ENCODE measurements at places on chromosomes 16 and 17.
A peak's percentile ranks its signal among the peaks of the same experiment; 100 is the strongest.

DNA sequence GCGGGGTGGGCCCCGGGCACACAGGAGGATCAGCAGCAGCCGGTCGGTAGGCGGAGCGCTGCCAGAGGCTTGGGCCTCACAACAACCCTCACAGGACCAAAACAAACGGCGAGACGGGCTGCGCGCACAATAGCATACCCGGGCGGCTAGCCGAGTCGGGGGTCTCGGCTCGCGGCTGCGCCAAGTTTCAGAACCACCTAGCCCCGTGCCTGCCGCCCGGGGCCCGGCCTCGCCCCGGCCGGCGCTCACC lies 732 bp downstream of the ULK2 start:
- H3K27me3 ChIP-seq, result no peaks in the 10 kb centered on the region
- H3K27ac ChIP-seq, result no peak overlapping the region
- H3K4me3 ChIP-seq, result no peak overlapping the region
- no peaks in the 10 kb centered on the region for H3K4me1 ChIP-seq
- no peak for DNase-seq
- no peaks in the 10 kb centered on the region for H3K36me3 ChIP-seq

GRCh38 chr16:56749672-56750491 lies 20.0 kb downstream of the NUP93 start:
- DNase-seq, result no peak
- no peaks in the 10 kb centered on the region for H3K4me1 ChIP-seq
- no peak overlapping the region for H3K4me3 ChIP-seq
- H3K36me3 ChIP-seq, result peaks cover 71% of the 10 kb centered on the region
- H3K27ac ChIP-seq, result no peak overlapping the region

DNA sequence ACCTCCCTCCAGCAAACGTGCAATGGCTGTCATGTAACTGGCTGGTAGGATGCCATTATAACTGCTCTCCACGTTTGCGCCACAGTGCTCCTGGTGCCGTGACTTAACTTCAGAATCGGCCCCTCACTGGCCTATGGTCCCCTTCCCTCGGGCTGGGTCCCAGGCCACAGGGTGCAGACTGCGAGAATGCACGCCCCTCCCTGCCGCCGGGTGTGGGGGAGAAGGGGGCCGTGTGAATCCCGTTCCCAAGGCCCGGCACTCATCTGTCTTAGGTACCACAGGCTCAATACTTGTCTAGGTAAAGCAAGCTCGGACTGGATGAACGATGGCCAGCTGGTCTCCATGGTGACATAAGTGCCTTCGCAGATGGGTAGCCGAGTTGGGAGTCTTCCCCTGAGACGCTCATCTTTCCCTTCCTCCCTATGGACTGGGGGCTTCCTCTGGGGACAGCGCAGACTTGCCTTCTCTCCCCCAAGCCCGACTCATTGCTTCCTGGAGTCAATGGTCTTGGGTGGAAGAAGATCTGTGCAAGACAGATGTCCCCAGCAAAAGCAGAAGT lies 37.8 kb downstream of the TIMM22 start:
- H3K27ac ChIP-seq, result no peak overlapping the region
- H3K27me3 ChIP-seq, result no peaks in the 10 kb centered on the region
- no peaks in the 10 kb centered on the region for H3K4me1 ChIP-seq
- DNase-seq, result no peak
- no peak overlapping the region for H3K4me3 ChIP-seq
- H3K36me3 ChIP-seq, result no peaks in the 10 kb centered on the region

- H3K27ac ChIP-seq, result no peak overlapping the region
- no peaks in the 10 kb centered on the region for H3K27me3 ChIP-seq
- DNase-seq, result no peak
- peaks cover 48% of the 10 kb centered on the region for H3K36me3 ChIP-seq
- no peak overlapping the region for H3K4me3 ChIP-seq
Observed at GRCh38 chr16:67803894-67804293, 2.5 kb downstream of the RANBP10 start.

DNA sequence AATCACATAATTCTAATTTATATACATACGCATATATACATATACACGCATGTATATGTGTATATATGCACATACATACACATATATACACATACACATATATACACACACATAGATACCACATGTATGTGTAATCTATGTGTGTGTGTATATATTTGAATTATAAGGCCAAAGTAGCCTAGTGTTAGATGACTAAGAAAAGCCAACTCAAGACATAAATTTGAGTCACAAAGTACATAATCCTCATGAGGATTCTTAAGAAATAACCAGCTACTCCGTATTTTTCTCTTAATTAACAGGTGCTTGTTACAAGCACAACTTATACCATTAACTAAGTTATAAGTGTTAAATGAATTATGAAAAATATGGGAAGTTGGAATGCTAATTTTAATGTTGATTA lies 84.9 kb downstream of the CACNG1 start:
- no peak overlapping the region for H3K4me3 ChIP-seq
- no peak overlapping the region for H3K27ac ChIP-seq
- no peak for DNase-seq
- peaks cover 62% of the 10 kb centered on the region for H3K36me3 ChIP-seq
- no peaks in the 10 kb centered on the region for H3K4me1 ChIP-seq

- DNase-seq, result no peak
- H3K36me3 ChIP-seq, result no peaks in the 10 kb centered on the region
- H3K27me3 ChIP-seq, result no peaks in the 10 kb centered on the region
- no peak overlapping the region for H3K27ac ChIP-seq
Observed at GRCh38 chr17:78294776-78295175, 63.3 kb downstream of the TMEM235 start.

GRCh38 chr16:86090461-86091170 lies 191.7 kb downstream of the IRF8 start:
- no peaks in the 10 kb centered on the region for H3K27me3 ChIP-seq
- H3K4me3 ChIP-seq, result no peak overlapping the region
- no peaks in the 10 kb centered on the region for H3K36me3 ChIP-seq

- no peaks in the 10 kb centered on the region for H3K27me3 ChIP-seq
- H3K27ac ChIP-seq, result no peak overlapping the region
- H3K4me3 ChIP-seq, result no peak overlapping the region
- no peak for DNase-seq
- no peaks in the 10 kb centered on the region for H3K4me1 ChIP-seq
- H3K36me3 ChIP-seq, result no peaks in the 10 kb centered on the region
Observed at GRCh38 chr17:59501690-59502089, 63.7 kb upstream of the DHX40 start.

- no peak overlapping the region for H3K4me3 ChIP-seq
- H3K4me1 ChIP-seq, result no peaks in the 10 kb centered on the region
- no peak overlapping the region for H3K27ac ChIP-seq
- no peaks in the 10 kb centered on the region for H3K27me3 ChIP-seq
Observed at GRCh38 chr17:42814633-42815399, 9.3 kb downstream of the BECN1 start.

DNA sequence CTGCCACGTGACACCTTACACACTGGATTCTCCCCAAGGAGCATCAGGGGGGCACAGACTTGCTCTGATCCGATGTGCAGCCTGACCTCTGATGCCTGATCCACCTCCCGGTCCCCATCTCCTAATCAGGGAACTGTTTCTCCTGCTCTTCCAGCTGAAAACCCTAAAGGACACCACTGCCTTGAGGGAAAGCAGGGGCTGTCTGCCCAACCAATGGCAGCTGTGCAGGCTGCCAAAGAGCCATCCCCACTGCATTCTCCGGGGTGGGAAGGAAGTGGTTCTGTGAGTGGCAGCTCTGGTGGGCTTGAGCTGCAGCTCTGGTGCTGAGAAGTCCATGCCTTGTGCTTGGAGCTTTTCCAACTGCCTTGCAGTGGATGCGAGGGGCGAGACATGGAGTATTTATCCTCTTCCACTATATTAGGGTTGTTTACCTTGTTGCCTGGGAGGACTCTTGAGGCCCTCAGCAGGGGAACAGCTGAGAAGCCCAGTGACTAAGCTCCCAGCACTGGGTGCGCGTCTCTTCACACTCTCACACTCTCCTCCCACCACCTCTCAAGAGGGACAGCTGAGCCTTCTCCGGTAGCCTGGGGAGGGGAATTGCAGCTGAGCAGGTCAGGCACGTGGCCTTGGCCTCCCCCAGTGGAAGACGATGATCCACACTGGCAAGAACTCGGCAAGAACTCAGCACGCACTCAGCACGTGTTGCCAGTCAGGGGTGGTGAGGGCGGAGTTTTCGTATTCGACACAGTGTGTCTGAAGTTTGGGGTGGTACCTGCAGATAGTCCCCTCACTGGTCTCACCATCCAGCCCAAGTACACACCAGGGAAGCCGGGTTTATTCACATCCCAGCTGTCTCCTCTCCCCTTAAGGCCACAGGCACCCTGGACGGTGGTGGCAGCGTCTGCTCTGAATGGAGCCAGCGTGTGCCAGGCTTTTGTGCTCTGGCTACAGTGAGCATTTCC lies 21.1 kb upstream of the SPATA32 start:
- H3K27me3 ChIP-seq, result no peaks in the 10 kb centered on the region
- no peaks in the 10 kb centered on the region for H3K4me1 ChIP-seq
- H3K4me3 ChIP-seq, result no peak overlapping the region
- peaks cover 69% of the 10 kb centered on the region for H3K36me3 ChIP-seq
- no peak for DNase-seq
- peak overlapping the region; percentile 50 for H3K27ac ChIP-seq

GRCh38 chr16:359067-359763 lies 6.7 kb upstream of the AXIN1 start:
- no peaks in the 10 kb centered on the region for H3K36me3 ChIP-seq
- no peaks in the 10 kb centered on the region for H3K27me3 ChIP-seq
- peaks cover 8% of the 10 kb centered on the region for H3K4me1 ChIP-seq
- DNase-seq, result no peak
- H3K4me3 ChIP-seq, result no peak overlapping the region
- H3K27ac ChIP-seq, result no peak overlapping the region

- no peak overlapping the region for H3K4me3 ChIP-seq
- H3K4me1 ChIP-seq, result no peaks in the 10 kb centered on the region
- H3K27me3 ChIP-seq, result no peaks in the 10 kb centered on the region
- H3K27ac ChIP-seq, result no peak overlapping the region
Observed at GRCh38 chr17:61318684-61319098, 81.0 kb upstream of the TBX2 start.

- H3K27me3 ChIP-seq, result no peaks in the 10 kb centered on the region
- peaks cover 73% of the 10 kb centered on the region for H3K36me3 ChIP-seq
- no peak overlapping the region for H3K4me3 ChIP-seq
- peaks cover 45% of the 10 kb centered on the region for H3K4me1 ChIP-seq
- 0 out of 2 replicates have a peak overlapping the region, but pooled peaks have one; percentile 12 for H3K27ac ChIP-seq
Observed at GRCh38 chr17:74761419-74761818, 13.0 kb downstream of the NHERF1 start.

GRCh38 chr17:8697323-8697741 lies 47.3 kb downstream of the CCDC42 start:
- H3K36me3 ChIP-seq, result no peaks in the 10 kb centered on the region
- H3K27me3 ChIP-seq, result peaks cover 5% of the 10 kb centered on the region
- H3K4me3 ChIP-seq, result no peak overlapping the region
- no peak for DNase-seq

GRCh38 chr16:67199808-67200198 lies 872 bp downstream of the ELMO3 start:
- no peak for DNase-seq
- H3K27me3 ChIP-seq, result no peaks in the 10 kb centered on the region
- H3K4me1 ChIP-seq, result no peaks in the 10 kb centered on the region
- no peak overlapping the region for H3K4me3 ChIP-seq
- H3K36me3 ChIP-seq, result peaks cover 89% of the 10 kb centered on the region
- H3K27ac ChIP-seq, result no peak overlapping the region

DNA sequence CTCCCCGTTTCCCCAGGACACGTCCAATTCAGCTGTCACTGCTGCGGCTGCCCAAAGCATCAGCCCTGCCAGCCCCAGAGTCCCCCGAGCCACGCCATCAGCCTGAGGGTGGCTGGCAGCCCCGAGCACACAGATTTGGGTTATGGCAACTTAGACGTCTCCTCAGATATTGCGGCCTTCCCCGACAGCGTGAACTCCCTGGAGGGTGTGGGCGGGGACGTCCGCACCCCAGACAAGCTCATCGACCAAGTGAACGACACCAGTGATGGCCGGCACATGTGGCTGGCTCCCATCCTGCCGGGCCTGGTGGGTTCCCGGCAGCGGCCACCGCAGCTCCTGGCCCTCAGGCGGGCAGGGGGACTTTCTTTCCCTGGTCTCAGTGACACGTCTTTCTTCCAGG lies 224.8 kb downstream of the KATNIP start:
- no peak for DNase-seq
- no peaks in the 10 kb centered on the region for H3K4me1 ChIP-seq
- H3K36me3 ChIP-seq, result peaks cover 6% of the 10 kb centered on the region
- no peak overlapping the region for H3K27ac ChIP-seq
- no peak overlapping the region for H3K4me3 ChIP-seq
- H3K27me3 ChIP-seq, result no peaks in the 10 kb centered on the region

- no peaks in the 10 kb centered on the region for H3K4me1 ChIP-seq
- no peak overlapping the region for H3K4me3 ChIP-seq
- no peak overlapping the region for H3K27ac ChIP-seq
- H3K27me3 ChIP-seq, result peaks cover 6% of the 10 kb centered on the region
Observed at GRCh38 chr16:84888450-84888849, 68.7 kb downstream of the CRISPLD2 start.

DNA sequence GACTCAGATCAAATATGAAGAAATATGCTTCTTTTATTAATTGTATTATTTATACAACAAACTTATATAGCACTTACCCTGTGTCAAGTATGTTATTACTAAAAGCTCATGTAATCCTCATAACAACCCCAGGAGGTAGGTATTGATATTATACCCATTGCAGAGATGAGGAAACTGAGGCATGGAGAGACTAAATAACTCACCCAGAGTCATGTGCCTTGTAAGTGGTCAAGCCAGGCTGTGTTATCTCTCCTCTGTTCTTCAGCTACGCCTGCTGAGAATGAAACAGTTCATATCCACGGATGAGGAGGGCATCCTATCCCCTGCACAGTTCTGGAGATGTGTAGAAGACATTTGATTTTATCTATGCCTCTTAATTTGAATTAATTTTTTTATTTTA lies 78.1 kb downstream of the RBBP6 start:
- no peaks in the 10 kb centered on the region for H3K27me3 ChIP-seq
- DNase-seq, result no peak
- H3K27ac ChIP-seq, result no peak overlapping the region
- no peaks in the 10 kb centered on the region for H3K4me1 ChIP-seq
- no peak overlapping the region for H3K4me3 ChIP-seq

- no peaks in the 10 kb centered on the region for H3K27me3 ChIP-seq
- no peak overlapping the region for H3K4me3 ChIP-seq
Observed at GRCh38 chr16:69688589-69688988, 37.8 kb downstream of the NQO1 start.

DNA sequence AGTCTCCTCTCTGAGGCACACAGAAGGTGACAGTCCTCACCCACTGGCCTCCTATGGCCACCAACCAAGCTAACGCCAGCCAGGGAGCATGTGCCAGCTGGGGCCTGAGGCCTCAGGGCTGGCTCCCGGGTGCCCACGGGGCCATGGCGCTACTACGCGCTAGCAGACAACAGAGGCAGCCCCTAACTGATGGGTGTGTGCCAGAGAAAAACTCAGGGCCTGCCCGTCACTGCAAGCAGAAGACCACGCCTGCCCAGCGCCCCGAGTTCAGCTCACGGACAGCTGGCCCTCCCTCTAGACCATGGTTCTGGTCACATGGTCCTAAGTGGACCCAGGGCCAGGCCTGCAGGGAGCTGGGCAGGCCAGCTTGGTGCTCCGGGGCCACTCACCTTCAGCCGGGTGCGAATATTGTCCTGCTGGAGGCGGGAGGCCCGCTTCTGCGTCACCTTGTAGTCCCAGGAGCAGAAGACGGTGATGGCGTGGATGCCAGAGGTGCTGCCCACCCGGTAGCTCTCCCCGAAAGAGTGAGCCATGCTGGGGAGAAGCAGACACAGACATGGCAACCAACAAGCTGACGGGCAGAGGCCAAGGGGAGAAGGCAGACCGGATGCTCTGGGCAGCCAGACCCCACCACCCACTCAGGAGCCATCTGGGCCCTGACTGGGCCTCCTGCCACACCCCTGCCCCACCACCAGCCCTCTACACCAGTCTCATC lies 6.2 kb downstream of the TMC6 start:
- peaks cover 17% of the 10 kb centered on the region for H3K36me3 ChIP-seq
- no peak overlapping the region for H3K4me3 ChIP-seq
- peak overlapping the region; percentile 76 for H3K27ac ChIP-seq
- peaks cover 44% of the 10 kb centered on the region for H3K4me1 ChIP-seq
- DNase-seq, result no peak

All from DND-41 (cell line).